ENCODE measurements at places on chromosomes 7 and 10.

DNA sequence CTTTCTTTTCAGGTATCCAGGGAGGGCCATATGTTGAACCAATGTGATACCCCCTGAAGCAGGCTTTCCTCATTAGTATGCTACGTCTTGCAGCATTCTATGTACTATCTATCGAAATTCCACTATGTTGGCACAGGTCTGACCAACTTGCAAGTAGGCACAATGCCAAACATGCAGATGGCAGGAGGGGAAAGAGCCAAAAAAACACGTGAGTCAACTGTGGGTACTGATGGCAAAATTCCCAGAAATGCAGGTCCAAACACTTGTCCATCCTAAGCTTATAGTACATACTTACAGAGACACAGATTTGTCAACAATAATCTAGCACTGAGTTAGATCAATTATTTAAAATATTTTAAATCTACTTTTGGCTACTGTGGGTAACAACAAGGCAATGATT is 394.9 kb downstream of the DGKB start:
- DNase-seq: peak; percentile 74

GRCh38 chr7:40966693-40967092 is 736.2 kb downstream of the INHBA start:
- DNase-seq: no peak

GRCh38 chr10:70588255-70588654 is 14.3 kb downstream of the PRF1 start:
- DNase-seq: no peak

DNA sequence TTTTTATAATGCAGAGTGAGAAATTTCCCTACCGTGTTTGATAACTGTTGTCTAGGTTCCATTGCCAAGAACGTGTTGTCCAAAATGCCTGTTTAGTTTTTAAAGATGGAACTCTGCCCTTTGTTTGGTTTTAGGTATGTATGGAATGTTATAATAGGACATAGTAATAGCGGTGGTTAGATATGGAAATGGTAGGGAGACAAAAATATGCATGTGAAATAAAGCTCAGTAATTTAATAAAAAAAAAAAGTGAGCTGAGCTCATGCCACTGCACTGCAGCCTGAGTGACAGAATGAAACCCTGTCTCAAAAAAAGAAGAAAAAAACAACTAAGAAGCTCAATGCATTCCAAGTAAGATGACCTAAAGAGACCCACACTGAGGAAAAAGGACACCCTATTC is 72.9 kb downstream of the ZNF783 start:
- DNase-seq: no peak

DNA sequence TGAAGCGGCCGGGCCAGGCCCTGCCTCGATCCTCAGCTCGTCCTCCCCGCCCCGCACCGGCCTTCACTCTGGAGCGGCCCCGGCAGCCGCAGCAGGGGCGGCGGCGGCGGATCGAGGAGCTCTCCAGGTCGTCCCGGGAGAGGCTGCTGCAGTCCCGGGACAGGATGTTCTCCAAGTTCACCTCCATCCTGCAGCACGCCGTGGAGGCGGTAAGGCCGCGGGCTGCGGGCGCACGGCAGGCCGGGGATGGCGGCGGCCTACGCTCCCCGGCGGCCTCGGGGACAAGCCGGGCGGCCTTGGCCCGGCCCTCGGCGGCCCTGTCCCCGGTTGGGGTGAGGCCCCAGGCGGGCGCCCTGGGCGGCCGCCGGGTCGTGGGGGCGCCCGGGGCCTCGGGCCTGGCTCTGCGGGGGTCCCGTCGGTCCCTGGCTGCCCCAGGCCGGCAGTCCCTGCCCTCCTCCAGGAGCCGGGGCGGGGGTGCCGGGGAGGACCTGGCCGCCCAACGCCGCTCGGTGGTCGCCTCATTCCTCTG is 399 bp downstream of the FHIP2A start:
- no peak for DNase-seq

GRCh38 chr7:79820387-79820786 is 314.2 kb upstream of the GNAI1 start:
- peak; percentile 80 for DNase-seq

GRCh38 chr10:59373071-59373470 is 10.7 kb upstream of the FAM13C start:
- no peak for DNase-seq

- no peak for DNase-seq
Measured at GRCh38 chr7:100486111-100486636, 2.4 kb downstream of the NYAP1 start.

GRCh38 chr10:110723224-110723891 is 79.2 kb downstream of the RBM20 start:
- no peak for DNase-seq

DNA sequence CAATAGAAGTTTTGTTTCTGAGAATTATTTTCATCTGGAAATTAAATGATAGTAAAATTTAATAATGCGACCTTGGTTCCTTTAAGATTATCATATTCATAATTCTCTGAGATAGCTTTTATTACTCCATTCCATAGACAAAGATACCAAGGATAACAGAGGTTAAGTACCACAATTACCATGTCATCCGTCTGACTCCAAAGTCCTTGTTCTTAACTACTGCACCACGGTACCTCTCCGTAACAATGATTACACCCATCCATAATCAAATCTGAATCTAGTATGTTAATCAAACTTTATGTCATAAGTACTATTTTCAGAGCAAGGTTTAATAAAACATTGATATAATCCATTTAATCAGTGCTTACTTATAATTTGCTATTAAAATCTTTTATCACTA is 8.4 kb downstream of the ZDHHC6 start:
- DNase-seq: no peak

DNA sequence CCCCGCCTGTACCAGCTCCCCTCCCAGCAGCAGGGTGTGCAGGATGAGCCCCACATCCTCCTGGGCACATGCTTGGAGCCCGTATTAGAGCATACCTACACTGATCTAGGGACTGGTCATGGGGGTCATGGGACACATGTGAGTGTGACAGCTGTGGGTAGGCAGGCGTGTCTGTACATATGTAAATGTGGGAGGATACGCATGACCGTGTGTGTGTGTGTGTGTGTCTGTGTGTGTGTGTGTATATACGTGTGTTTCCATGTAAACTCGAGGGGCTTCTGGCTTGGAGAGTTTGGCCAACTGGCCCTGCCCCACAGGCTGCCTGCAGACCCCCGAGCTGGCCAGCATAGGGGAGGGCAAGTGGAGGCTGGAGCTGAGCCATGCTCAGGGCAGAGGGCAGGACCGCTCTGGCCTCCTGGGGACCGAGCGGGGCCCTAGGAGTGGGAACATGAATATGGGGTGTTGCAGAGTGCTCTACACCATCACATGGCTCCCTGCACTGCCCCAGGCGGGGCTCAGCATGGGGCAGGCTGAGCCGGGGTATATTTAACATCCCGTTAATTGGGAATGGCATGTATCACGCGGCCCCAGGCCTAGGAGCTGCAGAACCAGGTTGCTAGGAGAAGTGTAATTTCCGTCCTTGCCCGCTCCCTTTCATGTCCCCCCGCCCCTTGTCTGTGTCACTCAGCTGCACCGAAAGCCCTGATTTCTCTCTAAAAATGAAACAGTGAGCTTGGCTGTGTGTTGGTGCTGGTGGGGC is 152.7 kb upstream of the PCBD1 start:
- DNase-seq: no peak

DNA sequence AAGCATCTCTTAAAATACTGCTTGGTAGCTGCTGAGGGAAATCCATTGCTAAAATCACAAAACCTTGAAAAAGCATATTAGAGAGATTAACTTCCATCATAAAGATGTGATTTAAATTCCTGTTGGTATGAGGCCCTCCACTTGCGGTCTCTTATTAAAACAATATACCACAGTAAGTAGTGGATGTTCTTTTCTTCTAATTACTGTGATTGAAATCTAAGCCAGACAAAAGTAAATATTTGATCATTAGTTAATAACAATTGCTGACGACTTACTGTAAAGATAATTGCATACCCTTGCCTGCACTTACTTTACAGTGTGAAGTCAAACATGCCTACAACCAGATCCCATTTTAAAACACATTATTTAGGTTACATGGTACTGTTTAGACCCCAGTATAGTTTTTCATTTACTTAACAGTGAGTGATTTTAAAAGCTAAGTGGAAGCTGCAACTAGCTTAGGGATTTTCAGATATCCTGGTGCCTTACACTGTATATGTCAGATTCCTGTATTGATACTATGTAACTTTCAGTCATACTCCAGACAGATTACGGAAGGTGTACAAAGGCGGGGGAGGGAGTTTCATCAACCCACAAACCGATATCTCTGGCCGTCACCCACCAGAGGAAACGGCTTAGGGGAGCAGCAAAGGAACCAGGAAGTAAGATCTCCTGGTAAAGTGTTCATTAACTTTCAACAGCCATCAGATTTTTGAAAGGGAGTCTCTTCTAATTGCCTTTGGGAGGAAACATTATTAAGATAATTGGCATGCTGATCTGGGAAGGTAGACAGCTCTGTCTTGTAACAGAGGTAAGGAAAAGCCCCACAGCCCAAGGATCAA is 986 bp downstream of the NRP1 start:
- no peak for DNase-seq

DNA sequence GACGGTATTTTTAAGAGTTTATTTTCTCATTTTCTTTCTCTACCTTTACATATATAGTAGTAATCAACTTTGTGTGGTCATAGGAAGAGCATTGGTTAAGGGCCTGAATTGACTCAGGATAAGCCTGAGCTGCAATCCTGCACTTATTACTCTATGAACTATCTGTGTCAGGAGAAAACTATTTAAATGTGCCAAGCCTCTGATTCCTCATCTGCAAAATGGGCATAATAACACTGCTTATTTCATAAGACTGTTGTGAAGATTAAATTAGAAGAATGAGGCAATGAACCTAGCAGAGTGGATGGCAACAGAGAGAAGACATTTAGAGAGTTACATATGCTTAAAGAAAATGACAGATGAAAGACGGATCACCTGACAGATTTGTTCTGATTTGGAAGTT is 175.5 kb downstream of the RELN start:
- no peak for DNase-seq

DNA sequence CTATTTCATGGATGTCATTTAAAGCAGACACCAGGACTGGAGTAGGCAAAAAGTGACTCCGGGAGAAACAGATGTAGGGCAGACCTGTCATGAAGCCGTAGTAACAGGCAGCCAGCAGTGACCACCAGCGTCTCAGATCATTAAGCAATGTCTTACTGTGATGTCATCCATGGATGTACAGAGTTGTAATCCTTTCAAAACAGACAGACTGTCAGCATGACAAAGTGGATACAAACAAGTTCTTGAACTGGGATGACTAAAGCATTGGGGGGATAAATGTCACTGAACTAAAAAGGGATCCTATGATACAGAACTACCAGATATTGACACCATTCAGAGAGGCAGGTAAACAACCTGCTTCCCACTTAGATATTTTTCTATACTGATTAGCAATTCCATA is 675.5 kb downstream of the PARD3 start:
- no peak for DNase-seq

GRCh38 chr7:112122798-112123197 is 83.4 kb downstream of the DOCK4 start:
- no peak for DNase-seq

DNA sequence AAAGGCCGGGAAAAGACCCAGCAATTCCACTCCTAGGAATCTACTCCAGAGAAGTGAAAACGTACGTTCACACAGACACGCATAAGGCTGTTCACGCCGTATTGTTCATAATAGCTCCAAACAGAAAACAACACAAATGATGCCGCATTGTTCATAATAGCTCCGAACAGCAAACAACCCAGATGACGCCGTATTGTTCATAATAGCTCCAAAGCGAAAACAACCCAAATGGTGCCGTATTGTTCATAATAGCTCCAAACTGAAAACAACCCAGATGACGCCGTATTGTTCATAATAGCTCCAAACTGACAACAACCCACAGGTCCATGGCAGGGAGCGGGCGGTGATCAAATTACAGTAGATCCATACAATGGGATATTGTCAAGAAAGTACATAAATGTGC is 85.2 kb upstream of the DNAAF5 start:
- no peak for DNase-seq

DNA sequence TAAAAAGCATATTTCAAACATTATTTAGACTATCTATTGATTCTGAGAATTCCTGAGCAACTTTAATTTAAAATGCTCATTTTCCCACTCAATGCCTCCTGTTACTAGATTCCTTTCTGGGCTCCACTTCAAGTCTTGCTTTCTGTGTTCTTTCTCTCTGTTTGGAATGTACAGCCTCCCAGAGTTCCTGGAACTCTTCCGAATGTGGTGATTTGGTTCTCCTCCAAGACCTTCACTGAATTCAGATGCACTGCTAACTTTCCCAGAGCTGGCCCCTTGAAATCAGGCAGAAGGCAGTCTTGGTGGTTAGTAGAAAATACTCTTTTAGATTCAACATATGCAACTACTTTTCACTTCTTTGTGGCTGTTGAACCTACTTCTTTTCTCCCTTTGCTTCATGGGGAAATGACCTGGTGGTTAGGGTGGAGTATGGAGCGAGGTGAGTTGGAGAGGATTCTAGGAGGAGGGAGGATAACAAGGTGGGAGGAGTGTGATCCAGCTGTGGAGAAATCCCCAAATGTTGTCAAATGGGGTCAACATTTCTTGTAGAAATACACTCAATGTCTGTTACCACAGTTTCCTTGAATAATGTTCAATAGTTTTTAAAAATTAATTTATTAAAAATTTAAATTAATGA is 27.9 kb upstream of the CCDC7 start:
- no peak for DNase-seq

GRCh38 chr10:32905466-32905865 is 52.6 kb downstream of the ITGB1 start:
- DNase-seq: no peak

DNA sequence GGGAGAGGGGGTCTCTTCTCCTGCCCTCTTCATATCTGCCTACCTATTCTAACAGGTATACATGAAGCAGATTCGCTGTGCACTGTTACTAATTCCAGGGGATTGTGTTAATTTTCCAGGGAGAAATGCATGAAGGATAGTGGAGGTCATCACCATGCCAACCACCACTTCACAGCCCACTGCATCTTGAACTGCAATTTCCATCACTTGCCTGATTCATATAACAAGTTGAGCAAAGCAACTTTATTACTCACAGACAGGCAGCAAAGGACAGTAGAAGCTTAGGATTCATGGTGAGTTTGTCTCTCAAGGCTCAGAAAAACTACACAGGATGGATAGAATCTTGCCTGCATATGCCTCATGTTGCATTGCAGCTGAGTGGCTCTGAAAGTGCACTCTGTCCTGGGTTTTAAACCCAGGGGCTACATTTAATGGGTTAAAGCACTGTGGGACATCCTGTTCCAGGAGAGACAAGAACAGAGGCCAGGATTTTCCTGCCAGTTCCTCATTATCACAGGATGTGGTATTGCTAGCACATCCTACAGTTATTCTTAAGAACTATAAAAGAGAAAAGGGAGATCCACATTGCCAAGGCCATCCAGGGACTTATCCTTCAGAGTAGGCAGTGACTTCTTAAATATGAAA is 136.9 kb upstream of the PRSS1 start:
- DNase-seq: no peak

- DNase-seq: no peak
Measured at GRCh38 chr10:121644501-121644900, 46.3 kb upstream of the FGFR2 start.
